NCI-H1436 (cell line): ENCODE measurements at places on chromosomes 7 and 10.

- DNase-seq: no peak
Observed at GRCh38 chr10:634256-634655, 55.2 kb downstream of the DIP2C start.

DNA sequence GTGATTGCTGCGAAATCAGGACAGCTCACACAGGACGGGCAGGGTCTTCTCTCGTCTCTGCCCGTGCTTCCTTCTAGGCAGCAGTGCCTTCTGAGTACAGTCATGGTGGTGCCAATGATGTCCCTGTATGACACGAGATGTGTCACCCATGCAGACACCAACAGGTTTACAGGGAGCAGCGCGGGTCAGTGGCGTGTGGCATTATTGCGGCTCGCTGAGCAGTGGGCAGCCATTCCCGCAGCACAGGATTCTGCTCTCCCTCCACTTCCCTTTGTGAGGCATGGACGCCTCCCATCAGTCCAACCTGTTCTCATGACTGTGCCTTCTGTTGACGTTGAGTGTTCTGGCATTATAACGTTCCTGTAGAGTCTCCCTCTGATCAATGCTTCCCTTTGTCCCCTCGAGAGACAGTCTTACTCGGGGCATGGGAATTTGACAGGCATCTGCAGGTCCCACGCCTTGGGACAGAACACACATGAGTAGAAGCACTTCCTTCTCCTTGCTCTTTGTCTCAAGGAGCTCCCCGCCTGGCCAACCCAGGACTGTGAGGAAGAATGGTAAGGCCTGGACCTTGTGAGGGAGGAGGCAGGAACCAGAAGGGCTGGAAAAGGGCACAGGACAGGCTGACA lies 219.5 kb downstream of the PAXIP1 start:
- DNase-seq: no peak

DNA sequence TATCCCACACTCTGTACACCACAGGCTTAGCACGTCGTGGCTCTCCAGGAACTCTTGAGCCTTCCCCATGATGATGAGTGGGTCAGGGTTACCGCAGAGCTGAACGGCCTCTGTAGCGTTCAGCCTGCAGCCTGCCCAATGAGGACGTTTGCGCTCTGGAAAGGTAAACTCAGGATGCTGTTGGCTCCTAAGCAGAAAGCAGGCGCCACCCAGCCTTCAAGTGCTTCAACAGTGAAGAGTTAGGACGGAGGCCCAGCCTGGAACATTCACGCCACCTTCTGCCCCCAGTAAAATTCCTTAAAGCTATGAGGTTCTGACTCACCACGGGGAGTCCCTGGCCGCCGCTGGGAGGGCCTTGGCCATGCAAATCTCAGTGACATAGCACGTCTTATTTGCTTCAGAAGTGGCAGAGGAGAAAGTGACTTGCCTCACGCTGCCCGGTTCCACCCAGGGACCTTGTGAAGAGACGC lies 161.5 kb upstream of the SH2B2 start:
- DNase-seq: no peak

DNA sequence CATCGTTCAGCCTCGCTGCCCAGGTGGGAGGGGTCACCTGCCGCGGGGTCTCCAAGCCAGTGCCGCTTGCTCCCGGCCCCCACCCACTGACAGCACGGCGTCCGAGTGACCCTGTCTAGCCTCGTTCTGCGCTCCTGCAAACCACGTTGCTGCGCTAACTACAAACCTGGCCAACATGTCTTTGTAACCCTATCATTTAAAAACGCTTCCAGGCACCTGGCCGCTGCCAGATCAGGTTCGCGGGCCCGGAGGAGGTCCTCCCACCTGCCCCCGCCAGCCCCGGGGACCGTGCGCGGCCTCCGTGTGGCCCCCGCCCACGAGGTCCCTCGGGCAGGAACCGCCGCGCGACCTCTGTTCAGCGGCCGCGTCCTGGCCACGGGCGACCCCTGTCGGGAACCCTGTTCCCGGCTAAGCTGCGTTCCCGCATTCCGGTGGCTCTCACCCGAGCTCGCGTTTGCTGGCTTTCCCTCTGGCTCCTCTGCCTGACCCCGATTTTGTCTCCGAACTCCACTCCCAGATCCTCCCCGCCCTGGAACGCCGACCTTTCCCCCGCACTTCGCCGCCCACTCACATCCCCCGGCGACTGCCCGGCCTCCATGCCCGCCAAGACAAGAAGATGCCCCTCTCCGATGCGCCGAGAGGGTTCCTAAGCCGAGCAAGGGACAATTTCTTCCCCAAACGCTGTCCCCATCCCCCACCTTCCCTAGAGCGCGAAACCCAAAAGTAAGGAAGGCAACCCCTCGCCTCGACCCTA lies 2.4 kb downstream of the SFMBT2 start:
- no peak for DNase-seq

DNA sequence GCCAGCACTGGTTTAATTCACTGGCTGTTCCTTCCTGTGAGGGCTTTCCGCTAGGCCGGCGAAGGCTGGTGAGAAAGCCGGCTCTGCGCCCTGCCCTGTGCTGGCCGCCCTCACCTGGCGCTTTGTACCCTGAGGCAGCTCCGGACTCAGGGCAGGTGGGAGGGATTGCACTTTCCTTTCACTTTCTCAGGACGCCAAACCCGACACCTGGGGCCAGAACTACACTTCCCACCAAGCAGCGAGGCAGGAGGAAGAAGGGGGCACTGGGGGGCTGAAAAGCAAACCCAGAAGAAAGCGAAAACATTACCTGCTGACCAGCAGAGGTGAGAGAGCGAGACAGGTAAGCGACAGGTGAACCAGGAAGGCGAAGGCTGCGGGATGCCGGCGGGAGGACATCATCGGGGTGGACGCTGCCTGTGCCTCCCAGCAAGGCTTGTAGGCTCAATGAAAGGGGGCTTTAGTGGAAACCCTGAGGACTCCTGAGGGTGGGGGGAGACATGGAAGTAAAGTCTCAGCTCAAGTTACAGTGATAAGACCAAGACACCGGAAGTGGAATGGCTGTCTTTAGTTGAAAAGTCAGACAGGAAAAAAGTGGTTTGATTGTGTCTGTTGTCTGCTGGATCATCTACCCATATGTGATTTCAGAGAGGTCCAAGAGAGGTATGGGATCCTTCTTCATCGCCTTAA lies at the start of gene RAB19:
TSS of gene RAB19 (plus strand) at position 181 of the 687 bp plus-strand sequence. CDS start 3,589 bp downstream, outside the sequence.
- DNase-seq: peak; percentile 14

- DNase-seq: no peak
Observed at GRCh38 chr10:100623521-100624230, 87.9 kb downstream of the HIF1AN start.

DNA sequence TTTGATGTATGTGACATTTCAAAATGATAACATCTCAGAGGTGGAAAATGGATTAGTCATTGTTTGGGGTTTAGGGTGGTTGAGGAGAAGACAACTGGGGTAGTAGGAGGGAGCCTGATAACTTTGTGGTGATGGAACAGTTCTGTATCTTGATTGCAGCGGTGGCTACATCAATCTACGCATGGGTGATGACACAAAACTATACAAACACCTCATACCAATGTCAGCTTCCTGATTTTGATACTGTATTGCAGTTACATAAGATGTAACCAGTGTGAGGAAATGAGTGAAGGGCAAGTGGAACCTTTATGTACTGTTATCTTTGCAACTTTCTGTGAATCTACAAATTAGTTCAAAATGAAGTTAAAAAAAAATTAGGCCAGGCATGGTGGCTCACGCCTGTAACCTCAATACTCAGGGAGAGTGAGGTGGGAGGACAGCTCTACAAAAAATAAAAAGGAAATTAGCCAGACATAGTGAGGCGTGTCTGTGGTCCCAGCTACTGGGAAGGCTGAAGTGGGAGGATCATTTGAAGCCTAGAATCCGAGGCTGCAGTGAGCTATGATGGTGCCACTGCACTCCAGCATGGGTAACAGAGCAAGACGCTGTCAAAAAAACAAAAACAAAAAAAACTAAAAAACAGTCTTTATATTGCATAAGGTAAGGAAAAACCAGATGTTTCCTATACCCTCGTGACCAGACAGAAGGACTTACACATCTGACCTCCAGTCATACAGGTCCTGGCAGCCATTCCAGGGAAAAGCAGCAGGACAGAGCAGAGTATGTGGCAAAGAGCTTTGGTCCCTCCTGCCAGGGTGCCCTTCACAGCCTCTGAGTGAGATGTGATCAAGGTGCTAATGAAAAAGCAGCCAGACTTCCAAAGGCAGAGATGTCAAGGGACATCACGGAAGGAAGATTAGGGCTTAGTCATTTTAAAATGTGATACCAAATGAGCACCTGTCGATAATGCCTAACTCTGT lies 50.8 kb downstream of the CYTH3 start:
- no peak for DNase-seq

- DNase-seq: no peak
Observed at GRCh38 chr7:117835016-117835664, 38.1 kb downstream of the CTTNBP2 start.

- DNase-seq: no peak
Observed at GRCh38 chr10:43294241-43294658, 27.4 kb upstream of the RASGEF1A start.

- no peak for DNase-seq
Observed at GRCh38 chr10:77664696-77665095, 27.1 kb upstream of the KCNMA1 start.

DNA sequence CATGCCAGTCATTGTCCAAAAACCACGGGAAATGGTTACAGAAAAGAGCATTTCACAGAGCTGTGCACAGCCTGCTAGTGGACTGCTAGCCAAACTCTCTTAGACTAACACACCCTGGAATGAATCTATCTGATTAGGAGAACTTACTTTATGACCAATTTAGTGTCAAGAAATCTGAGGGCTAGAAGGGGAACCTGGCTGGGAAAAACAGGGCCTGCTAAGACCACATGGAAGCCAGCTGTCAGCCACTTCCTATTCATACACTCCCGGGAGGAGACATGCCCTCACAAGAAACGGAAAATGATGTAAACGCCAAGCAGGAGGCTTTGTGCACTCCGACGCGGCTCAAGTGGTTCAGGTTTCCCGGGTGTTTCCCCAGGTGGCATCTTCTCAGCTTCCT lies 54.8 kb downstream of the MPP7 start:
- no peak for DNase-seq

DNA sequence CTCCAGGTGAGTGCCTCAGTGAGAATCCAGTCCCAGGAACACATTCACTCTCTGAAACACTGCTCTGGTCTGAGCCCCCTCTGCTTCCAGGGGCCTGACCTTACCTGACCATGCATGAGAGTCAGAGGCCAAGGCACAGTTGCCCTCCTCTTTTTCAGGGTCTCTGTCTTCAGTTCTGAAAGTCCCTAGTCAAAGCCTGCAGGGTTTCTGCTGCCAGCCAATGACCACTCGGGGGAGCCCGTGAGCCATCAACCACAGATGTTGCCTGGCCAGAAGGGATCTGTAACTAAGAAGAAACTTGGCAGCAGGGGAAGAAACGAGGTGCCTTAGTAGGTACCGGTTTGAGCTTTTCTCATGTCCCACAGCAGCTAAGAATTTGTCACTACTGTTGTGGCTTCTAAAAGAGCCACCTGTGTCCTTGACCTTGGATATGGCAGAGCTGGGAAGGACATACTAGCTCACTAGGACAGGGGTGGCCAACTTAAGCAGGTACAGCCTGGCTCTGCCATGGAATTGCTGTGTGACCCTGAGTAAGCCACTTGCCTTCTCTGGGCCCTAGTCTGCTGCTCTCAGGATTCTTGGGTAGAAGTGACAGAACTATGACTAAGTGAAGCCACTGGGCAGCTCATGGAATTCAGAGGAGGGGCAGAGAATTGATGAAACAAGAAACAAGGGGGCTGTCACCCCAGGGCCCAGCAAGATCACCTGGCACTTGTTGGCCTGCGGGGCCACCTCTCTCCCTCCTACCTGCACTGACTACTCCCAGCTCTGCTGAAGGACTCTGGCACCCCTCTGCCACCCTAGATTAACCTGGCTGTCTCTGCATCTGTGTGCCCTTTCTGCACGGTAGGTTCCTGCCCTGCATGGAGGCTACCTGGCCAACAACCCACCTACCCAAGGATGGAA lies 83.8 kb upstream of the GPR26 start:
- peak; percentile 78 for DNase-seq

- DNase-seq: no peak
Observed at GRCh38 chr7:116098175-116098574, 67.6 kb upstream of the TFEC start.

- no peak for DNase-seq
Observed at GRCh38 chr7:29044554-29044953, 86.4 kb upstream of the TRIL start.

DNA sequence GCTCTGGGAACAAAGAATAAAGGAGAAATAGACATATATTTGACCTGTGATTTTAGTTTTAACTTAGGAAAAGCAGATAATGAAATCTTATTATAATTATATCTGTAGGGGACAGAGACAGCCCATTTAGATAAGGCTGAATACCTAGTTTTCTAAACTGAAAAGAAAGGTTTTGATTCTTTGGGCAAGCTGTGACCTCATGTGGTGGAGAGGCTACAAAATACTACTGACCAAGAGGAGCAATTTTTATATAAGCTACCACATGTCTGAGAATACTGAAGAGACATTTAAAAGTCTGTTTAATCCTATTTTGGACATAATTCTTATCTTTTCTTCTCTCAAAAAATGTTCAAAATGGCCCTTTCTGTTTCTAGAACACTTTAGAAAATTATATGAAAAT lies 271.0 kb downstream of the MTERF1 start:
- no peak for DNase-seq

DNA sequence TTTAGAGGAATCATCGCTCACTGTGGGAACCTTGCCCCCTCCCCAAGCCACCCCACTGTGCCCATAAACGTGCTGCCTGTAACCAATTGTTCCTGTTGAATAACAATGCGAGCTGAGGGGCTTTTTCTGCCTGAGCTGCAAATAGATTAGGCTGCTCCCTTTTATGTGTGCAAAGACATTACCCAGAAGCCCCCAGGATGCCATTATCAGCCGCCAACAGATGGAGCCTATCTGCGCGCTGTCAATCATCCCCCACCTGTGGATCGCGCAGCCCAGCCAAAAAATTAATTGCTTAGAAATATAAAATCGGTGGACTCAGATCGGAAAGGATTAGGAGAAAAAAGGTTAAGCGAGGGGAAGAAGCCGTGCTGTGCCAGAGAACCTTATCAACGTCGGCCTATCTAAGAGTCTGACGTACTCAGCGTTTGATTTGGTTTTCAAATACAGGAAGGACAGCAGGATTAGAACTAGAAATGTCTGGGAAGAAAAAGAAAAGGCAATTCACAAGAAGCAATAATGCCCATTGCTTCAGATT lies 167.3 kb upstream of the MYO3A start:
- DNase-seq: no peak

- DNase-seq: no peak
Observed at GRCh38 chr7:44292876-44293560, 32.4 kb downstream of the CAMK2B start.

- DNase-seq: no peak
Observed at GRCh38 chr10:4285121-4285520, 500.1 kb upstream of the KLF6 start.

GRCh38 chr7:148142660-148143248 lies 447.8 kb upstream of the C7orf33 start:
- peak; percentile 24 for DNase-seq

DNA sequence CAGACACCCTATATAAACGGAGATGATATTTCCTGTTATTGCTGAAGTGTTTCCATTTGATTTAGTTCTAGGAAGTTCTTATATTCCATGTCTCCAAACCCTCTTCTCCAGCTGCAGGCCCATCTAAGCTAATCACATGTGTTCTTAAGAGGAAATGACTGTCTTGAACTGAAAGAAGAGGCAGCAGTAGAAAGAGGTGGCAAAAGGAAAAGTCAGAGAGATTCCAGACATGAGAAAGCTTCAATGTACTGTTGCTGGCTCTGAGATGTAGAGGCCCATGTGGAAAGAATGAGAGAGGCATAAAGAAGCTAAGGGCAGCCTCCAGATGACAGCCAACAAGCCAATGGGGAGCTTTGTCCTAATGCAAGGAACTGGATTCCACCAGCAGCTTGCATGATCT lies 287.2 kb downstream of the GFRA1 start:
- no peak for DNase-seq

GRCh38 chr10:43237631-43238446 lies 29.0 kb downstream of the RASGEF1A start:
- no peak for DNase-seq
